ENCODE measurements at places on chromosomes 5 and 9.

DNA sequence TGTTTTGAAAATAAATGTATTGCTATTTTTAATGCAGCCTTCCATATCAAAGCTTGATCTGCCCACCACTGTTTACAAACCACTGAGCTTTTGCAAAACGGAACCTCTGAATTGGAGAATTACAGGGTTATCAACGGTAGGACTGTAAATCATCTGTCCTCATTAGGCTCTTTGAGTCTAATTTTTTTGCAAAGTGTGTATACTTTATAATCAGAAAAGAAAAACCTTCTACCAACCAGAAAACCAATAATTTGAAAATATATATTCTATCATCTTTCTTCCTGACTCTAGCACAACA is 6.8 kb upstream of the SLC2A8 start:
- DNase-seq: no peak

DNA sequence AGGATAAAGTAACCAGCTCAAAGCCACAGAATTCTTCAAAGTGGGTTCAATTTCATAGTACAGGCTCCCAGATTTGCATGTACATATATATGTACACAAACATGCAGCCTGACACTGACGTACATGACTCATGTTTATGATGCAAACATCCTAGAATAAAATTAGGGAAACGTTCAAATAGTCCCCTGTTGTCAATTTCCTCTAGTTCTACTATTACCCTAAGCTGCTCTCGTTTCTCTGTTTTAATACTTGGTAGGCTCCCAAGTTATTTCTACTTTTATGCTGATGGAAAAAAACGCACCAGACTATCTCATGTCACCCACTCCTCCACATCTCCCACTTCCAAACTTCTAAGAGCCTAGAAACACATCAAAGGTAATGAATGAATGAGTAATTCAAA is 229.7 kb downstream of the EPB41L4A start:
- DNase-seq: no peak

DNA sequence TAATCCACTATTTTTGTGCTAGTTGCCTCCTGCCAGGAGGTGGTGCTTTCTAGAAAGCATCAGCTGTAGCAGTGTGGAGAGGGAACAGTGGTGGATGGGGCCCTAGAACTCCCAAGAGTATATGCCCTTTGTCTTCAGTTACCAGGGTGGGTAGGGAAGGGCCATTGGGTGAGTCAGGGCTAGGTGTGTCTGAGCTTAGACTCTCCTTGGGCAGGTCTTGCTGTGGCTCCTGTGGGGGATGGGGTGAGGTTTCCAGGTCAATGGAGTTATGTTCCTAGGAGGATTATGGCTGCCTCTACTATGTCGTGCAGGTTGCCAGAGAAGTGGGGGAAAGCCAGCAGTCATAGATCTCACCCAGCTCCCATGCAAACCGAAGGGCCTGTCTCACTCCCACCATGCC is 11.3 kb upstream of the ADAMTS12 start:
- no peak for DNase-seq

DNA sequence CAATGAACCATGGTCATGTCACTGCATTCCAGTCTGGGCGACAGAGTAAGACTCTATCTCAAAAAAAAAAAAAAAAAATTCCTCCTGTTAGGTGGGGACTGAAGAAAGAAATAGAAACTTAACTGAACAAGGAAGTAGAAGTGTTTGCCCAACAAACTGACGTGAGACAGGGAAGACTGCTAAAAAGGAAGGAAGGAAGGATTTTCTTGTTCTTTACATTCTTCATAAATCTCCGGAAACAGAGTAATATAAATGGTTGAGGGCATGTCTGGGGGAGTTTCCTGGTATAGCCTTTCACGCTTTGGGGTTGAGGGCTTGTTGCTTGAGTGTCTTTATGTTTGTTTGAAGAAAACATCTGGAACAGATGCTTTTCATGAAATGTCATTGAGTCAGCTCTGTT is 3.1 kb downstream of the TOR1B start:
- DNase-seq: no peak

Measured in stimulated activated CD8-positive, alpha-beta memory T cell treated with anti-CD3 and anti-CD28 coated beads, Interleukin-15, amount 100 ng/mL, for 1 hour (primary cell).